ENCODE measurements at places on chromosomes 16 and 17.

DNA sequence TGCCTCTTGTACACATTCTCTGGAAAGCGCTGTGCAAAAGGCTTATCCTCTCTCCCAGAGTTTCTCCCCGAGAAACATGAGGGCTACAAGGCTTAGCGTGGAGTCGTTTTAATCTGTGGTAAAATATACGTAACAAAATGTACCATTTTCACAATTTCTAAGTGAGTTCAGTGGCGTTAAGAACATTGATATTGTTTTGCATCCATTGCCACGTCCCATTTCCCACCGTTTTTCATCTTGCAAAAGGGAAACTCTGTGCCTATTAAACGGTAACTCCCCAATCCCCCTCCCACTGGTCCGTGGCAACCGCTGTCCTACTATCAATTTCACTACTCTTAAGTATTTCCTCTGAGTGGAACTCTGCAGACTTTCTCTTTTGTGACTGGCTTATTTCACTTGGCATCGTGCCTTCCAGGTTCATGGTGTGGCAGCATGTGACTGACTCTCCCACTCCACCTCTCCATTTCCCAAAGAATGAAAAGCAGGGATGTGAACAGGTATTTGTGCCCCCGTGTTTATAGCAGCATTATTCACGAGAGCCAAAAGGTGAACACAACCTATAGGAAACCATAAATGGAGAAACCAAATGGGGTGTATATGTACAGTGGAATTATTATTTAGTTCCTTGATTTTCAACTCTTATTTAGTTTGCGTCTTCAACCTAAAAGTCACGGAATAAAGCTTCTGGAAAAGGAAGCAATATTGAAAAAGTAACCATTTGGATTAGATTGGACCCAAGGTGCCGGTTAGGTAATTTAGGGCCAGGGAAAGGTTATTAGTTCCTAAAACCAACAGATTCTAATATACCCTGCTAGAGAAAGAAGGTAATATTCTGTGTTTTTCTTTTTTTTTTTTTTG lies 1.1 kb upstream of the USP32 start:
- DNase-seq = peak; percentile 62

DNA sequence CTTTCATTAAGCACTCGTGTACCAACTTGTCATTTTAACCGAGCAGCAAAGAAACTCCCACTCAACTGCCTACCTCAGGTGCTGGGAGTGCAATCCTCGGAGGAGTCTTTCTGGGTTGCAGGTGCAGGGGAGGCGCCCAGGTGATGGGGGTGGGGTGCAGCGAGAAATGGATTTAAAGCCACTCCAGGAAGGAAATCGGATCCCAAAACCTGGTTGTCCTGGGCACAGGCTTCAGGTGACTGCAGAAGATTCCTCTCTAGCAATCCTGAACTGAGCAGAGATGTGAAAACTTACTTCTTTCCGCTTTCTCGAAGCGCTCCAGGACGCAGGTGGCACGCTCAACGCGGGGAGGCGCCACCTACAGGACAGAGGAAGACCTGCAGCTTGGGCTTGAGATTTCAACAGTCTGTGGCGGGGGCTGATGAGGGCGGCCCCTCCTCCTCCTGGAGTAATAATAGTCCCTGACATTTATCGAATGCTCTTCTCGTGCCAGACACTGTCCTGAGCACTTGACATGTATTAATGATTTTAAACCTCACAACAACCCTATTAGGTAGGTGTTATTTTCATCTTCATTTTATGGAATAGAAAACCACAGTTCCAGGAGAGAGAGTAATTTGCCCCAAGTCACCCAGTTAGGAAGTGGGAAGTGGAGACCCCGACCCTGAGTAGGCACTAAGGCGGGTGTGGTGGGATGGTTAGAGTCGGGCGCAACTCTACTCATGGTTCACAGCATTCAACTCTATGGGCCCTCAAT lies 27.2 kb upstream of the SKAP1 start:
- DNase-seq = peak; percentile 66

DNA sequence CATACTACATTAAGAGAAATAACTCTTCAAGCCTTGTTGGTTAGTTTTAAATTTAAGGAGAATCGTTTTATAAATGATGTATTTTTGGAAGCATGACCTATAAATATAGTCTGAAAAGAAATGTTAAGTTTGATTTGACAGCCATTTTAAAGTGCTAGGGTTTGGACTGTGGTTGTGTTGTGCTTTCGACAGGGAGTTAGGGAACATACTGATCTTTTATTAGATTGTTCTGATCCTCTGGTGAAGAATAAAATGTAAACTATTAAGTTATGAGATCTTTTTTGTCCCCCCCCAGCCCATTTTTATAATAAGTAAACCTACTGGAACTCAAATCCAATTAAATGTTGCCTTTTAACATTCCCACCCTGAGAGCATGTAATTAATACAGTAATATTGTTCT lies 12.0 kb downstream of the TAF15 start:
- no peak for DNase-seq

DNA sequence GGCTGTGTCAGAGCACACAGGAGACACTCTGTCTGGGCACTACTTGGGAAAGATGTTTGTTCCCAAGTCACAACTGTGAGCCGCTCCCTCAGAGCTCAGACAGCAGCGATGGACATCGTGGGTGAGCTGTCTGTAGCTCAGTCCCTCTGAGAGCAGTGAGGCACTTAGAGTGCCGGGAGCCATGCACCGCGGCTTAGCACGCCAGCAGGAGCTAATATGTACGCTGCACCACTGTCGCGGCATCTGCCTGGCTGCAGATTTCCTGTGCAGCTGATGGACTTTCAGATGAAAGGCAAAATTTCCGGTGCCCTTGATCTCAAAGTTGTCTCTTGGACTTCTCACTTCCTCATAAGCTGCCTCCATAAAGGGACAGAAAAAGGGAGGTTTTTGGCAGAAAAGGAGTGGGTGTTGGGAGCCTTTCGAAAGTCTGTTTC lies 92.8 kb upstream of the ZNF469 start:
- DNase-seq = no peak

DNA sequence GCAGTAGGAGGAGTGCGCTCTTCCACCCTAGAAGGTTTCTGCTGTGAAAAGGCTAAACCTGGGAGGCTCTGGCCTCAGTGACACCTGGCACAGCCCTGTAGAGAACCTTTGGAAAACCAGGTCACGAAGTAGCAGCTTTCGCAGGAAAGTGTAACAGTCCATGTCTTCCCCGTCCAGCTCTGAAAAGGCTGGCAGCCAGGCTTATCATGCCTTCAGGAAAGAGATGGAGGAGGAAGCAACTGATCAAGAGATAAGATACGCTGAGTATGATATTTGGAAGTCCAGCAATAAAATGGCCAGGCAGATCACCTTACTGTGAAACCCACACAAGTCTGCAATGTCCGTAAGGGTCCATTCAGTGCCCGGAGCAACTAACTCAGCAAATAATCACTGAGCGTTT lies 22.3 kb downstream of the TUBD1 start:
- DNase-seq = no peak

DNA sequence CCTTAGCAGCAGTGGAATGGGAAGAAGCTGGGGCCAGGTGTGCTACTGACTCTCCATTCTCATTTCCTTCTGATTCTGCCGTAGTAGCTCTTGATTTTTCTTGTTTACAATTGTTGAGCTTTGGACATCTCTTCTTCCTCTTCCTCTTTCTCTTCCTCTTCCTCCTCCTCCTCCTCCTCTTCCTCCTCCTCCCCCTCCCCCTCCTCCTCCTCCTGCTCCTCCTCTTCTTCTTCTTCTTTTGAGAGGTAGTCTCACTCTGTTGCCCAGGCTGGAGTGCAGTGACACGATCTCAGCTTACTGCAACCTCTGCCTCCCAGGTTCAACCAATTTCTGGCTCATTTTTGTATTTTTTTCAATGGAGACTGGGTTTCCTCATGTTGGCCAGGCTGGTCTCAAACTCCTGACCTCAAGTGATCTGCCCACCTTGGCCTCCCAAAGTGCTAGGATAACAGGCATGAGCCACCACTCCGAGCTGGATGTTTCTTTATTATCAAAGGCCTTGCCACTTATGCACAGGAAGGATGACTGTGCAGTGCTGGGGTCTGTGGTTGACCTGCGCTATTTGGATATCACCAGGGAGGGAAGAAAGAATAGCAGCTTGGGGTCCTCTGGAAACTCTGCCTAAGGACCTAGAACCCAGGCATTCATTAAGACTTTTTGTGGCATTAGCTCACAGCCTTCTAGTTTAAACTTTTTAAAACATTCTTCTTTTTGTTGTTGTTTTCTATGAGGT lies 127.8 kb upstream of the KCNJ16 start:
- DNase-seq = no peak

DNA sequence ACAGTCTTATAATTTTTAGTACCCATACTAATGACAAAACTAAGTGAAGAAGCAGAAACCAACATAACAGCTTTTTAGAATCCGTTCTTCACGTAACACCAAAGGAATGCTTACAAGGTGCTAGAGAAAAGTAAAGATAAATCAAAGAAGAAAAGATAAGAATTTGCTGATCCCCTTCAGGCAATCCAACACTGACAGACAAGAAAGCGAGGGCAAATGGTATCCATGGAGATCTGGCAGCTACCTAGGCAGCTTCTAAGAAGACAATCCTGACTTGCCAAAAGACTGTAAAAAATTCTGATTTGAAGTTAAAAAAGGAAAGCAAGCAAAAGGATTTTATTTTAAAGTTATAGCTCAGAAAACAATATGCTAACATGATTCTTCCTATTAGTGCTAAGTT lies 14.6 kb downstream of the BBS2 start:
- DNase-seq = no peak

DNA sequence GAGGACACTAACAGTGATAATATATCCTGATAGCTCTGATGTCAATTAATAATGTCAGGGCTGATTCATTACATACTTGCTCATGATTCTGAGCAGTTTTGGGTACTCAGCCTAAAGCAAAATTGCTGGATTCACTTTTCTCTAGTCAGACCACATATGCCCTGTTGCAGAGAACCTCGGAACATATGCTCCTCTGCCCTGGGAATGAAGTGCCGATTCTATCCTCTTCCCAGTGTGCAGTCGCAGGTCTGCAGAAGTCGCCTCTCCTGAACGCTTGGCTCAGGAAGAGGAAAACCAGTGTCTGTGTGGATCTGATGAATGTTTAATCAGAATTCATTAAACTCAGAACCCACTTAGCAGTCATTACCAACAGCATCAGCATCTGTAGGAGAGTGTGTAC lies 34.5 kb downstream of the ABCC12 start:
- no peak for DNase-seq

All from NCI-H1105 treated with DMSO at 0.1 percent for 48 hours (cell line).